ENCODE measurements at places on chromosomes 7 and 10.
A peak's percentile ranks its signal among the peaks of the same experiment; 100 is the strongest.

DNA sequence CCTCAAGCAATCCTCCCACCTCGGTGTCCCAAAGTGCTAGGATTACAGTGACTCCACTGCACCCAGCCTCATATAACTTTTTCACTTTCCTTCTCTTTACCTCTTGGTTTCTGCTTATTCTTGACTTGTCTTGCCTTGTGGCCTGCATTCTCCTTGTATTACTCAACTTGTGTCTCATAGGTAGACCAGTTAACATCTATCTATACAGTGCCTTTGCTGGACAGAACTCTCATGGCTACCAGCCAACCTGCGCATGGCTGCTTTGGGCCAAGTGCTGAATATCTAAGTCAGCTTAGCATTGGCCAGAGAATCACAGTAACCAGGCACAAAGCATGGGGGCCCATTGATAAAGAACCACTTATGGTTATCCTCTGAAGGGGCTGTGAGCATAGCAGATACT, 42.6 kb upstream of the ZNRF2 start:
- DNase-seq: no peak

DNA sequence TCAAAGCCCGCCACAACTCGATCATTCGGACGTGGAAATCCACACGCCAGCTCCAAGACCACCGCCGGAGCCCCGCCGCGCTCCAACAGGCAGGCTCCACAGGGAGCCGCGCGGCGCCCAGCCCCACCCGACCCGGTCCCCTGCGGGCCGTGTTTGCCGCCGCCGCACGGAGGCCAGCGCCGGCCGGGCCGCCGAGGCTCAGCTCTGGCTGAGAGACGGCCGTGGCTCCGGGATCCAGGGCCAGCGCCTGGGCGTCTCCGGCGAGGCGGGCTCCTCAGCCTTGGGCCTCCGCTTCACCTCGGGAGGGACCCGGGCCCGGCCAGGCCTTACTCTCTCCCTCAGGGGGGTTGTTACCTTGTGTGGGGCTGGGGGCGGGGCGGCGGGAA, 333 bp downstream of the SMNDC1 start:
- DNase-seq: no peak

- peak; percentile 91 for DNase-seq
These were observed at the start of gene REPIN1 for GRCh38 chr7:150368096-150368883. Gene REPIN1, plus strand, starts transcription at chr7:150368822. Its CDS starts 890 bp downstream, at chr7:150369712.

DNA sequence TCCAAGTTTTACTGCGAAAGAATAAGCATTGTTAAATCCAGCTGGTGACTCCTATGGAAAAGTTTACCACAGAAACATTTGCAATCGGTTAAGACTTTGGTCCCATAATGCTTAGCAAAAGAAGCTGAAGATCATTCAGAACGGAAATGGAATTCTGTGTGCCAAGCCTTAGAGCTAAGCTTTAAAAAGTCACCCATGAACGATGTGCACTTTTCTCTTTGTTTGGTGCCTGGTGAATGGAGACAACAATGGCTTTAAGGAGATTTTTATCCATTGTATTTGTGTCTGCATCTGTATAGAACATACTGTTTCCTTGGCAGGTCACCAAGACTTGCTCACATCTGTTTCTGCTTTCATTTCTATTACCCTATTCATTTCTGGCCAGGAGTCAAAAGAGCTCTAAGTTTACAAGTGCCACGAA, 26.3 kb upstream of the COL1A2 start:
- peak; percentile 96 for DNase-seq

DNA sequence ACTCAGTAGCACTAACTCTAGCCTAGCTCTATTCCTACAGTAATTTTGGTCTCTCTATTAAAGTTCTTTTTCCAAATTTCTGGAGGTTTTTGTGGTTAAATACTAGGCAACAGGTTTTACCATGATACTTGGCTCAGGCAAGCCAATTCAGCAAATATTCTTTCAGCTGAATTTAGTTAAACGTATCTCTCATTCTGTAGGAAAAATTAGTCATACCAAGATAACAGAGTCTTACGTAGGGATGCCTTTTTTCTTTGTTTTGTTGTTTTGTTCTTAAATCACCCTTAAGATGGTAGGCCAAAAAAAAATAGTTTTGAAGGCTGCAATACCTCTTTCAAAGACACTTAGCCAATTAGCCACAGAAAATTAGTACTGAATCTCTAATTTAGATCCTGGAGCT, 180.5 kb downstream of the MAGI2 start:
- DNase-seq: no peak

DNA sequence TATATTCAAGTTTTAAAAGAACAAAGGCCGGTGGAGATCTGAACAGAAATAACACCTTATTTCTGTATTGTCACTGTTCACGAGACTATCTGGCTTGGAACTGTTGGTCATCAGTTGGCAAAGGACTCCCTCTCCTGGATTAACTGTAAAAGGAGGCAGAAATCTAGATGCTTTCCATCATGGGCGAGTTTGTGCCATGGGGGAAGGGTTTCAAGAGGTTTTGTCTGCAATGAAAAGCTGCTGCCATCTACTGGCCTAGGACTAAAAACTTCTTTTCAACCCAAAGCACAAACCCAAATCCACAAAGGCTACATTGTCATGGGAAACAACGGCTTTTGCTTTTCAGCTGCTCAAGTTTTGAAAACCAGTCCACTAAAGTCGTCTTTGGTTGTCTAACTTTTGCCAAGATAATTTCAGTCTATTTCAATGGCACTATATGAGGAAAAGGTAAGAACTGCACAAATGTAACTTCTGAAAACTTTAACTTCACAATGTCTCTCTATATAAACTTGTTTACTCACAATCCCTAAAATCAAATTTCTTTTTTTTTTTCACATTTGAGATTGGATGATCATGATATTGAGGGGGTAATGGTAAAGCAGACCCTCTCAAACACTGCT, 196.8 kb downstream of the SKAP2 start:
- peak; percentile 98 for DNase-seq
